Activated CD4-positive, alpha-beta T cell treated with anti-CD3 and anti-CD28 coated beads, Interleukin-2, amount 50 U/mL, for 4 hours (primary cell): ENCODE measurements at places on chromosomes 6 and 20.

DNA sequence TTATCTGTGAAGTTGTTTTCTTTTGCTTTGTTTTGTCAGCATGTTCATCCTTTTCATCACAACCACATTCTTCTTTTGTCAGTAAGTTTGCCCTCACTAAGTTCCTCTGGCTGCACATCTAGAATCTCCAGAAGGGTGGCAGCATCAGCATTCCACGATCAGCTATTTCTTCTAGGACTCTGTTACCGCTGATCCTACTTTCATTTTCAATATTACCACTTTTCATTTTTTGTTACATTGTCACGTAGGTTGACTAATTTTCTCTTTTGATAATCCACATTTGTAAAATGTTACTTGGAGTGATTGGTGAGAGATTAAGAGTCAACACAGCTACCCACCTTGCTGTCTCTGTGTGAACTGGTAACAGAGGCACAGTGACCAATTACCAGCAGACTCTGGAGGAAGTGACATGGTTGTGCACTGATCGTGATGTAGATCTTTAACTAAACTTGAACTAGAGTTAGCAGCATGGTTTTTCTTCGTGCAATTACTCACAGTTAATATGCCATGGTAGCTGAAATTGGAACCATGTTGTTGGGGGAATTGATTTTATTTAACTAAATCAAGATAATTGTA, 307.9 kb upstream of the SLC35B3 start:
- no peak for DNase-seq

GRCh38 chr6:140382355-140382754, 1007.9 kb upstream of the CITED2 start:
- DNase-seq, result no peak

DNA sequence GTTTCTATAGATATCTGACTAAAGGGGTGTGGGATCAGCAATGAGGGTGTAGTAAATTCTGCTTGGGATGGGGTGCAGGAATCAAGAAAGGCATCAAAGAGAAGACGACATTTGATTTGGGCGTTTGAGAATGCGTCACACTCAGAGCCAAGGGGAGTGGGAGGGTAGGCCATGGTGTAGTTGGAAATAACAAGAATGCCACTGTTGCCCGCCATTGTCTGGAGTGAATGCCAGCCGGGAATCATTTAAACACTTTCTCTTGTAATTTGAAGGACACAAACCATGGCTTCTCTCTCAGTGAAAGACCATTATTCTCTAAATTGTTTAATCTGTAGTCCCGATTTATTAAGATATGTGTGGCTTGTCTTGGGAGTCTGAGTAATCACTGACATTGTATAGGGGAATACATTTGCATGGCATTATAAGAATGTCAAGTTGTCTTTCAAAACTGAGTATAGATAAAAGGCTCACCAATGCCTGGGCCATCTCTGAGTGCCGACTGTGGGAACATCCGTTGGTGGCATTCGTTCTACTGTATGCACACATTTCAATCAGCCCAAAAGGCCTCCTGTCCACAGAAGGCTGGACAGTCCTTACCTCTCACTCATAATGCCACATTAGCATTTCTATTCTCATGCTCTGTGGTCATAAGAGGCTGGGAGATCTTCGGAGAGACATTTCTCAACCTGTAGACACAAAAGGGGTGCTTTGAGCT, 777.8 kb downstream of the KIF16B start:
- no peak for DNase-seq

GRCh38 chr20:57708694-57709673, 831 bp downstream of the PMEPA1 start:
- peak; percentile 58 for DNase-seq

GRCh38 chr20:12482661-12483060, 526.1 kb upstream of the SPTLC3 start:
- DNase-seq, result no peak
